ENCODE measurements at places on chromosomes 7 and 10. TPM values are rescaled to one million over a fixed set of nuclear protein-coding genes. Genes with fewer than 3 reads are reported as not detected.
A peak's percentile ranks its signal among the peaks of the same experiment; 100 is the strongest.

GRCh38 chr10:110474017-110474416 is 23.7 kb upstream of the DUSP5 start:
- DNase-seq, result no peak

DNA sequence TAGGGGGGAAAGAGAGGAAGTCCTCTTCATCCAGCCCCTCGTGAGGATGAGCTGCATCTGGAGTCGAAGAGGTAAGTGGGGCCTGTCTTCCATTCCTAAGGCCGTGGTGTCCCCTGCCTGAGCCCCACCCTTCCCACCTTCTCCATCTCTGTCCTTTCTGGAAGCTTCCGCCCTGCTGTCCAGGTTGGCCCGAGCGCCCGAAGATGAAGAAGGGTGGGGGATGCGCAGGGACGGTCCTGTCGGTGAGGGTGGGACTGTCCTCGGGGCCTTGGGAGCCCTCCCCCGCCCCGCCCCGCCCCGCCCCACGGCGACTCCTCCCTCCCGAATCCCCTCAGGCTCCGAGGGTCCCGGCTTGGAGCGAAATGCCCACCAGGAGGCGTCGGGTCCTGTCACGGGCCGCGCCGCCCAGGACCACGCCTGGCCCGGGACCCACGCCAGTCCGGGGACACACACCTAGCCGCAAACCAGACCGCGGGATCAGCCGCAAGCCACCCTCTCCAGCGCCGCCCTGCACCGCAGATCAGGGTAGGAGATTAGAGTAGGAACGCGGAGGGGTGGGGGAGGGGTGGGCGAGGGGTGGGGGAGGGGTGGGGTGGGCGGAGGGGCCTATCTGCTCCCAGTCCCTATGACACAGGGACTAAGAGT is 15.3 kb downstream of the GPRIN2 start:
- DNase-seq, result peak; percentile 62

GRCh38 chr10:124086787-124087671 is 6.4 kb downstream of the CHST15 start:
- no peak for DNase-seq

GRCh38 chr10:102264371-102264770 is 19.0 kb downstream of the GBF1 start:
- DNase-seq, result no peak

DNA sequence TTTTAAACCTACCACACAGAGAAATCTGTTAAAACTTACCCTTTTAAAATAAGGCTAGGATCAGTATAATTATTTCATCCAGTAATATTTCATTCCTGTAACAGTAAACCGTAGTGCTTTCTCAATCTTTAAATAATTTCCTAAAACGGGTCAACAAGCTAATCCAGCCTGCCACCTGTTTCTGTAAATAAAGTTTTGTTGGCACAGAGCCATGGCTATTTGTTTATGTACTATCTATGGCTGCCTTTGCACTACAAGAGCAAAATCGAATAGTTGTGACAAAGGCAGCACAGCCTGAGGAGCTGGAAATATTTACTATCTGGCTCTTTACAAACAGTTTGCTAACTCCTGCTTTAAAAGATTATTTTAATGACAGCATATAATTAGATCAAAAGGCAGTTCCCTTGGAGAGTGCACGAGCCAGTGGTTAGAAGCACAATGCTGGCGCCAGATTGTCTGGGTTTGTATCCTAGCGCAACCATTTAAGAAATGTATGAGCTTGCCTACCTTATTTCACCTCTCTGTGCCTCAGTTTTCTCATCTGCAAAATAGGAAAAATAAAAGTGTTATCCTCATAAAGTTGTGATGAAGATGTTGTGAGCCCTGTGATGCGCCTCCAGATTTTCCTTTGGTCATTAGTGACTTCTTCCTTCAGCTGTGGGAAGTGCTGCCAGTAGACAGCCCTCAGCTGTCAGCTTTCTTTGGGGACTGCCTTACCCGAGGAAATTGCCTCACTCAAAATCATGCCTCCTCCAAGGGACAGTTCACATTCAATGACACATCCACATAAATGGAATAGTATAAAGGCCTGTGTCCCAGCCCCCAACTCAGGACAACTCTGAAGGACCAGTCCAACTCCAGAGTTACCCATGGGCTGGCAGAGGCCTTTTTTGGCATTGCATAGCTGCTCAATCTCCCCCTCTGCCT is 11.8 kb upstream of the MIOS start:
- DNase-seq, result no peak

DNA sequence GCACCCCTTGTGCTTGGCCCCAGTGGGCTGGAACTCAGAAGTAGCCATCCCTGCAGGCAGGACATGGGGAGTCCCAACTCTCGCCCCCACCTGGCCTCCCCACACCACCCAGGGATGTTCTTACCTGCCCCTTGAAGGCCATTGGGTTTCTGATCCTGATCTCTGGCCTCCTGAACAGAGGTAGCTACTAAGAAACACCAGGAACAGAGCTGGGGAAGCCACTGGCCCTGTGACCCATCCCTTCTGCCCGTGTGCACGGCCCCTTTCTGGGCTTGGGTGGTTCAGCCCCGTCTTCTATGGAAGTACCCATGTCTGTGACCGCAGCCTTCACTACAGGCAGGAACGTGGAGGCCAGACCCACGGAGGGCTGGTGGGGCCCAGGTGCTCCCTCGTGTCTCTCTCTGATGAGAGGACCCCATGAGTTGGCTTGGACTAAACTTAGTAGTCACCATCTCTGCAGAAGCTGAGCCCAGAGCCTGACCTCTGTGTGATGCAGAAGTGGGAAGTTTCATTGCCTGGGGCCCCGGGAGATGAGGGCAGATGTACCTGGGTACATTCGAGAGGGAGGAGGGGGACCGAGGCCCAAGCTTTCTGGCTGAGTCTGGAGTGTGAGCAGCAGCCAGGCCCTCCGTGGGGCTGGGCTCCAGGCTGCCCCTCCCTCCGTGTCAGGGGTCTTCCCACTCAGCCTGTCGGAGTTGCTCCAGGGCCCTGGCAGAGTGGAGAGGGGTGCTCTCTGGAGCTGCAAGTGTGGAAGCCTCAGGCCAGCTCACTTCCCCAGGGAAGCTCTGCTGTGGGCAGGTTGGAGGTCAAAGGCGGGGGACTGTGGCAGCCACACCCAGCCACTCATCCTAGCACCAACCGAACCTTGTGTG is 81.0 kb downstream of the MKI67 start:
- no peak for DNase-seq

DNA sequence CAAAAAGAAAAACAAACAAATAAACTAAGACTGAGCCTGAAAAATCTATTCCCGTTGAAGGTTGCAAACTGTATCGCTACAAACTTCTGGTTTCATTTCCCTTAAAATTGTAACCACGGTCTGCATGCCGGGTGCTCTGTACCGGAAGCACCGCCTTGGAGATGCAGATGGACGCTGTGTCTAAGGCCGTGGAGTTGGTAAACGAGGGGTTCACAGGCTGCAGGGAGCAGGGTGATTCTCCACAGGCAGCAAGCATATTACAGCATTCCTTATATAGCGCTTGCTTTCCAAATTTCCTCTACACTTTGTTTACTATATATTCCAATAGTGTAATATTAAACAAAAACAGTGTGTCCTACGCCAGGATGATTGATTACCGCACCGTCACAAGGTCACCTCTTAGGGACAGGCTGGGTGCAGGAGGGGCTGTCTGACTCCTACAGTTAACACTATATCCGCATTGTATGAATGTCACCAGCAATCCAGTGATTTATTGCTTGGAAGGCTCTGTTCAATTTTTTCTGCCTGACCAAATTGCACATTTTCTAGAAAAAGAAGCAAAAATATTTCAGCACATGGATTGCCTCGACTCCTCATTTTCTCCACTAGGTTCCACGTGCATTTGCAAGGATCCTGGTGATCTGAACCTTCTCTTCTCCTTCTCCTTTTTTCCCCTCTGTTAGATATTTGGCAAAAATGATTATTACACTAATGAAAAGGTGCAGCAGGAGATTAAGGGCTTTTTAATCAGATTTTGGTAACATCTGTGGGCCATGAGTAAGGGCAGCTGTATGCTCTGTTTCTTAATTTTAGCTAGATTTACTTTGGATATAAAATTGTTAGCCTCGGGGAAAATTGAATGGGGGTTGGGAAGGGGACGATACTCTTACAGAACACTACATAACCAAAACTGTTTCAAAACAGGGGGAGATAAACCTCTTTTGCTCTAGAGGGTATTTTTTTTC is 325.8 kb upstream of the MGMT start:
- DNase-seq, result no peak

DNA sequence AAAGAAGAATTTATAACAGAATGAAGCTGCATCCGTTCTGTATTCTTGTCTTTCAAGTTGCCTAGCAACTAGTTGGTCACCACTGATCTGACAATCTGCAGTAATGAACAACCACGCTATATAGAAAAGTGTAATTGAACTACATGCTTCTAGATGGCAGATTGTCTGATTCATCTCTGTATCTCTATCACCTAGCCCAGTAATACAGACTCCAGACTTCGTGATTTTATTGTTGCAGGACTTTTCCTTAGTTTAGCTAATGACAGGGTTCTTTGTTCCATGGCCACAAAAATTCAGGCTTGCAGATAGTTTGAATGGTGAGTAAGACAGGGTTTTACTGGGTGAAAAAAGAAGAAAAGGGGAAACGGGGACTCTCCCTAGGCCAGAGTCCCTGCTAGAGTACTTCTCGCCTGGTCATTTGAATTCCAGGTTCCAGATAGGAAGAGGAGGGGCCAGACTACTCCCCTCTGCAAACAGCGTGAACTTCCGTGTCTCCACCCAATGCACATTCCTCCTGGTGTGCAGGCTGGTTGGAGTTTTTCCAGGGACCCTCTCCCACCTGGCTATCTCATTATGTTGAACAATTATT is 45.9 kb downstream of the COL1A2 start:
- no peak for DNase-seq

DNA sequence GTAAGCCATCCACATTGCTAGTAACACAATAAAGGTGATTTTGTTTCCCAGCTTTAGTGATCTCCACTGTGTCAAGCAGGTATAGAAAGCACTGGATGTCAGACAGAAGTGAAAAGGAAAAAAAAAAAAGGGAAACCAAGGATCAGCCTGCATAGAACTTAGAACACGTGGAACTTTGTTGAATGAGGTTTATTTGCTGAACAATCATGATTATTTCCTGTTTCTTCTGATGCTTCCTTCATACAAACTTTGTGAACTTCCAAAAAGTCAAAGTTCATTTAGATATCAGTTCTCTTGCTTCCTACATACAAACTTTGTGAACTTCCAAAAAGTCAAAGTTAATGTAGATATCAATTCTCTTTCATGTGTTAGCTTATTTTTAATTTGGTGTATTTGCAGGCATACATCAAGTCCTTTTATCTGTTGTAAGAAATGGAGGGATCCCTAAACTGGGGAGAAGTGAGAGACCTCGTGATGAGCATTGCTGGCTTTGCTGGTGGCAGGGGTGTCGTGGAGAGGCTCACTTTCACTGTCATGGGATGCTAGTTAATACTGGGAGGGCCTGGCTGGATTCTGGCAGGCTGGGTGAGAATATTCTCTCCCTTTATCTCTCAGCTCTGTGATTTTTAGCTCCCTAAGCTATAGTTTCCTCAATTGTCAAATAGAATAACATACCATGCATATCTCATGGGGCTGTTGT is 298.4 kb downstream of the INHBA start:
- DNase-seq, result no peak

- no peak for DNase-seq
Observed at GRCh38 chr10:99555825-99556523, 23.2 kb downstream of the NKX2-3 start.

DNA sequence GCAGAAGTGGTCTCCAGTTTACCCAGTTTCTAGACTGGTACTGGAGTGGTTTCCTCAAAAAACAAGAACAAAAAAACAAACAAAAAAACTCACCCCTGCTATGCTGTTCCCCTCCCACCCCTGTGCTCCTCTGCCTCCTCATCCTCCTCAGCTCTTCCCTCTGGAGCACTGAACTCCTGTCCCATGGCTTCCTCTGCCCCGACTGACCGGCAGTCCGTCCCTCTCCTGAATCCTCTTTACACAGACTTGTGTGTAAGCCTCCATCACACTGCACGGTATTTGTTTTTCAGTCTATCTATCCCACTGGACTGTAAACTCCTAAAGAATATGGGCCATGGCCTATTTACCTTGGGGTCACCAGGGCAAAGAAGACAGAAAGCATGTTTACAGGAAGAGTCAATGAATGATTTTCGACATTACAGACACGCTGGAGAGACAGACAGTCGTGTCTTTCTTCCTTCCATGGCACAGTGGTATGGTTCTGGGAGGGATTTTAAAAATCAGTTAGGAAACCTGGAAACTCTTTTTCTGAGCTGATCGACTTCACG is 265.3 kb downstream of the GLI3 start:
- DNase-seq, result no peak

- no peak for DNase-seq
Observed at GRCh38 chr7:130699686-130700085, 13.3 kb upstream of the TSGA13 start.

GRCh38 chr7:156347132-156347531 is 293.4 kb upstream of the RNF32 start:
- no peak for DNase-seq

- DNase-seq, result no peak
Observed at GRCh38 chr7:154385214-154385613, 333.0 kb downstream of the DPP6 start.

DNA sequence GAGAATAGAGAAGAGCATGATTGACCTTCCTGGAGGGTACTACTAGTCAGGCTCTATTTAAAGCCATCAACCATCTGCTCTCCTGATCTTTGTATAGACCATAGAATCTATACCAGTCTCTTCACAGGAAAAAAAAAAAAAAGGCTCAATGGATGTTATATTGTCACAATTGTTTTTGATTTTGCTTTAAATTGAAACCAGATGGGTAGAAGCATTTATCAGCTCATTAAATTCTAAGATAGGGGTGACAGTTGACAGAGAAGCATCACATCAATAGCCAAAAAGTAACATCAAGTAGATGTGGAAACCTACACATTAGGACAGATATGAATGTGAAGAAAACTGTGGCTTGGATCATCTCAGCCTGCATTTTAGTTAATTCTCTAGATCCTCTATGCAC is 558.9 kb upstream of the MBL2 start:
- DNase-seq, result no peak

GRCh38 chr10:78614744-78615143 is 454.0 kb upstream of the ZMIZ1 start:
- DNase-seq, result no peak

DNA sequence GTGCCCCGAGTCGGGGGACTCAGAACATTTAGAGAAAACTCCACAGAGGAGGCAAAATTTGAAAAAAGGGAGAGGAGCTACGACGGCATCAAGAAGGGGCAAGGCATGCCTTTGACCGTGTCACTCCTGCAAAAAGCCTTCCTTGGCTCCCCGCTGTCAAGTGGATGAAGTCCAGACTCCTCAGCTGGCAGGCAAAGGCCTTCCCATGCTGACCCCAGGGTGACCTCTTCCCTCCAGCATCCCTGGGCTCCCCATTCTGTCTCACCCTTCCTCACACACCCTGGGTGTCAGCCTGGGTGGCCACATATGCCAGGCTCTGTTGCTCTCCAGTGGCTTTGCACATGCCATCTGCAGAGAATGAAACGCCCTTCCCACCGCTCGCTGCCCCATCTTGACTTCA is 88.4 kb upstream of the ZMIZ1 start:
- no peak for DNase-seq

GRCh38 chr7:150435390-150436073 is 14.9 kb upstream of the GIMAP8 start:
- DNase-seq, result no peak

Gene SLC25A13
- 13.7 TPM for total RNA-seq

Gene SPAM1
- total RNA-seq, result not detected

Gene CTNNA3
- total RNA-seq, result 130 TPM

Gene CUZD1
- total RNA-seq, result 0.12 TPM

Gene LRRC61
- 3.7 TPM for total RNA-seq

Gene CH25H
- total RNA-seq, result 0.25 TPM

Gene TAS2R4
- 0.20 TPM for total RNA-seq

Gene GDF2
- not detected for total RNA-seq

Gene DNAJC30
- total RNA-seq, result 13.2 TPM

Gene RELN
- total RNA-seq, result 2.5 TPM

Gene SLC18A3
- not detected for total RNA-seq

Gene CPN1
- total RNA-seq, result not detected

Gene MSS51
- 2.9 TPM for total RNA-seq

Gene SBDS
- 208 TPM for total RNA-seq

Gene CALD1
- total RNA-seq, result 118 TPM
